ENCODE measurements at places on chromosomes 5 and 9.

DNA sequence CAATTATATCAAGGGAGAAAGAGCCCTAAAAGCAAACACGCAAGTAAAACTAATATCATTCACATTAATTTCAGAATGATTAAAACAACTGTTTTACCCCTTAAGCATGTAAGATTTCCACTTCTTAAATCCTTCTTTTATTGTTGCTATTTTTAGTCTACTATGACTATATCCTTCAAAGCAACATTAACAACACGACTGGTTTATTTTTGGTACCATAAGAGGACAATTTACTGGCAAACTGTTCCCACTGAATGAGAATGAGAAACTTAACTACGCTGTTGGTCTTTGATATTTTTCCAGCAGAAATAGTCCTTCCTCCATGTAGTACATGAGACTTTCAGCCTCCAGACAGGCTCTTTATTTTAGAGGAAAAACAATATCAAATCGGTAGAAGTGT is 281.5 kb downstream of the CTNND2 start:
- no peak for DNase-seq

DNA sequence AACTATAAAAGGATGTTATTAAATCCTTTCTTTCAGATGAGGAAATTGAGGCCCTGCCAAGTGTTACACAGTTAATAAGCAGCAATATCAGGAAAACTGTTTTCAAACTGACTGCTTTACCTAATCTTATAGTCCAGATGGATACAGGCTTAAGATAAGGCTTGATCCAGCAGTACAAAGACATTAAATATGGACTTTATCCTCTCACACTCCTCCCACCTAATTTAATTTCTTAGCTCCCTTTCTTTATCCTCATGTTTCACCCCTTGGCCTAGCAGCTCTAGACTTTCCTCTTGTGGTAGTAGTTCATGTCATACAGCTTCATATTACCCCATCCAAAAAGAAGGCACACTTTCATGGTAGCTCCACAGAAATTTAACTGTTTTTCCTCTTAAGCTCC is 164.5 kb downstream of the BAAT start:
- DNase-seq = no peak

GRCh38 chr9:94900222-94901018 is 173.9 kb downstream of the AOPEP start:
- DNase-seq = peak; percentile 87

GRCh38 chr9:129175825-129176633 is 2.0 kb downstream of the IER5L start:
- DNase-seq = peak; percentile 97

GRCh38 chr5:132491368-132492364 is 1.1 kb upstream of the IRF1 start:
- DNase-seq = peak; percentile 29

GRCh38 chr5:112555691-112556090 is 136.6 kb upstream of the EPB41L4A start:
- DNase-seq = no peak

- no peak for DNase-seq
These were observed 59.9 kb upstream of the IL6ST start for GRCh38 chr5:56054666-56055065.

GRCh38 chr9:105073147-105073546 is 145.2 kb upstream of the ABCA1 start:
- no peak for DNase-seq

DNA sequence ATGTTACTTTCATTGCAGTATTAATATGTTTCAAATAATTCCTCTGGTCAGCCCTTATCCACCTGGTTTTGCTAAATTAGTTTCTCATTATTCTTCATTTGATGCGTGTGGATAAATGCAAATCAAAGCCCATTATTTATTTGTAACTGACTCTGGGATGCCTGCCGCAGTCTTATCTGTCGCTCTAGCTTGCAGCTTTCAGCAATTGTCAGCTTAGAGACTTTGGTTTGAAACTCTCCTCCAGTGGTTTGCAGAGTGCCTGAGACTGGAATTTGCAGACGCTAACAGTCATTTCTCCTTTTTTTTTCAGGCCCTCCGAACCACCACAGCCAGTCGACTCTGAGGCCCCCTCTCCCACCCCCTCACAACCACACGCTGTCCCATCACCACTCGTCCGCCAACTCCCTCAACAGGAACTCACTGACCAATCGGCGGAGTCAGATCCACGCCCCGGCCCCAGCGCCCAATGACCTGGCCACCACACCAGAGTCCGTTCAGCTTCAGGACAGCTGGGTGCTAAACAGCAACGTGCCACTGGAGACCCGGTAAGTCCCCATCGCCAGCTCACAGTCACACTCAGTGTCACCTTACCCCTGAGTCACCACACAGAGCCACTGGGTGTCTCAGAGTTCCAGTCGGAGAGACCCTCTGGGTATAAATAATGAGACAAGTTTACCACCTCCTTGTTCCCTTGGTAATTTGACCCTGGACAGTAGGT is 339.0 kb upstream of the WWC1 start:
- DNase-seq = no peak

DNA sequence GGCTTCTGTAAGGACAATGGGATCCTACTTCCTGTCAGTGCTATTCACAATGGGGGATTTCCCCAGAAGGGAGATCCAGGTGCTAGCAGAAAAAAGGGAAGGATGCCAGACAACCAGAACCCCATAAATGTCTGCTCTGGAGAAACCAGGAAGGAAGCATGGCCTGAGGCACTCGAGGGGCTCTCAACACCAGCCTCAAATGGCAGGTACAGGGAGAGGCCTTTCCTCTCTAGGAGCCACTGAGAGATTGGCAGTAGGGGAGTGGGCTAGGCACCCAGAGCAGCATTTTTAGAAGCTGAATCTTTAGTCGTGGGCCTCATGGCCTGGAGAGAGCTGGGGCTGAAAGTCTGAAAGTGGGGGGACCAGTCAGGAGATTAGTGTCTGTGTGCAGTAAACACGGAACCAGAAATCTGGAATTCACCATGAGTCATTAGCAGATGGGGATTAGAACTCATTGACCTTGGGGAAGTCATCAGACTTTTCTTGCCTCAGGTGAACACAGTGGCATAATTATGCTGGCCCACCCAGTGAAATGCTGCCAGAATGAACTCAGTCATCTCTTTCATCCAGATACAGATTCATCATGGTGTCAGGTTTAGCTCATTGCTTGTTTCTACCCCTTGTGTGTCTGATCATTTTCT is 28.3 kb downstream of the ARHGEF28 start:
- DNase-seq = peak; percentile 8

DNA sequence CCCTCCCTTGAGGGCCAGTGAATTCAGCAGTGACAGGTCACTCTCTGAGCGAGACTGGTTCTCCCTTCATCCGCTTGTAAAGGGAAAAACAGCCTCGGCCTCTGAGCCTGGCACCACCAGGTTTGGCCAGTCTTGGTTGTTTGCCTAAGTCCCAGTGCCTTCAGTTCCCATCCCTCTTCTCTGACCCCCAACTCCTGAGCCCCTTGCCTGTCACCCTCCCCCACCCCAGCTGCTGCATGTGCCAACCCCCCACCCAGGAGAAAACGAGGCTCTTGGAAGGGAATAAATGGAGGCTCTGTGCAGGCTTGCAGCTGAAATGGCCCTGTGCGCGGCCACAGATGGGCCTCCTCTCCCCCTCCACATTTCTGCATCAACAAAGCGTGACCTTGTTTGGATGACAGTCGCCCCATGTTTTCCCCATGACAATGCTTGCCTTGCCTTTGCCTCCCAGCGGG is 3.1 kb downstream of the URM1 start:
- DNase-seq = no peak

DNA sequence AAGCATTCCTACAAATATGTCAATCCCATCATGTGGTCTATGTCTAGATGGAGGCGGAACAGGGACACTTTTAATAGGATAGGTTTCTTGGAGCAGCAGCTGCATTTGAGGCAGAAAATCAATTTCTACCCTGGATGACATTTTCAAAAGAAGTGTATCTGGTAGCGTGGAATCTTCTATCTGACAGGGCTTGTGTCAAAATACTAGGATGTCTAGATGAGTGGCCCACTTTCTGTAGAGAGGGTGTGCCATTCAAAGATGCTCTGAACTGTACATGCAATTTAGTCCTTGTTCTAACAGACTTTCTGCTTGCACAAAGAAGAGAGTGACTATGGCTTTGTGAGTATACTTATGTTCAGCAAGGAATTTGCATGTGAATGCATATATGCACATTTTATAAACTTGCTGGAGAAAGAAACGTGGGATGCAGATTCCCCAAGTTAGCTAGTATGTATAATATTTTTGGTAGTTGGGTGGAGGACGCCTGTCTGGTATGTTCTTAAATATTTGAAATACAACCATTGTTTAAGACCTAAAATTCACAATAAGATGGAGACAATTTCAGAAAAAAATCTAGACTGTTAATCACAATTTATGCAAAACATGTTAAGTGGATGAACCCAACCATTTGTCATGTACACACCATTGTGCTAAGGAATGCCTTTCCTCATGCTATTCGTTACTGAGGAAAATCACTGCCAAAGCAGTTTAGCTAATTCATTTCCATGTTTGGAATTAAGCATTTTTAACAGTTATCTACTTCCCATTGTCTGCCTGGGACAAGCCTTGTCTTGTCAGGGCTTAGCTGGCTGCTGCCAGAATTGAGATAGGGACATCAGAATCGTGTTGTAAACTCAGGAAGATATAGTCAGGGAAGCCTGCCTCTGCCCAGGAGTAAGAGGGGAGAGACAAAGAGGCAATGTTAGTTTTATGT is 129.1 kb upstream of the MEF2C start:
- DNase-seq = no peak

- no peak for DNase-seq
These were observed 63.6 kb upstream of the DIRAS2 start for GRCh38 chr9:90706230-90706629.

GRCh38 chr5:160390787-160391696 is 8.8 kb downstream of the FAM200C start:
- peak; percentile 68 for DNase-seq

DNA sequence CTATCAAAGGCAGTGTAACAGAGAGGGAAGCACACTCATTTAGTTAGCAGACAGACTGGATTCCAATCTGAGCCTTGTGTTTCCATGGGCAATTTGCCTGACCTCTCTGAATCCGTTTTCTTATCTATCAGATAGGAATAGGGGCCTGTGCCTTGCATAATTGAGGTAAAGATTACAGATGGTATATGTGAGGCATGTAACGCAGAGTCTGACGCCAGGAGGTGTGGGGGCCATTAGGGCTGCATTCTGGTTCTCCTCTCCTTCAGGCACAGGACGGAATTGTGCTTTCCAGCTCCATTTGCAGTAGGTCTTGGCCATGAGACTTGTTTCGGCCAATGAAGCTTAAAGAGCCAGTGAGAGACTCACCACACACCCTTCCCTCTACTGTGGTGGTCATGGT is 97.6 kb downstream of the FRMD3 start:
- no peak for DNase-seq

- peak; percentile 94 for DNase-seq
These were observed at the start of gene ANXA1 for GRCh38 chr9:73151653-73152542. TSS of gene ANXA1 (plus strand) at chr9:73151865. CDS start at chr9:73158536, 6,671 bp downstream.

DNA sequence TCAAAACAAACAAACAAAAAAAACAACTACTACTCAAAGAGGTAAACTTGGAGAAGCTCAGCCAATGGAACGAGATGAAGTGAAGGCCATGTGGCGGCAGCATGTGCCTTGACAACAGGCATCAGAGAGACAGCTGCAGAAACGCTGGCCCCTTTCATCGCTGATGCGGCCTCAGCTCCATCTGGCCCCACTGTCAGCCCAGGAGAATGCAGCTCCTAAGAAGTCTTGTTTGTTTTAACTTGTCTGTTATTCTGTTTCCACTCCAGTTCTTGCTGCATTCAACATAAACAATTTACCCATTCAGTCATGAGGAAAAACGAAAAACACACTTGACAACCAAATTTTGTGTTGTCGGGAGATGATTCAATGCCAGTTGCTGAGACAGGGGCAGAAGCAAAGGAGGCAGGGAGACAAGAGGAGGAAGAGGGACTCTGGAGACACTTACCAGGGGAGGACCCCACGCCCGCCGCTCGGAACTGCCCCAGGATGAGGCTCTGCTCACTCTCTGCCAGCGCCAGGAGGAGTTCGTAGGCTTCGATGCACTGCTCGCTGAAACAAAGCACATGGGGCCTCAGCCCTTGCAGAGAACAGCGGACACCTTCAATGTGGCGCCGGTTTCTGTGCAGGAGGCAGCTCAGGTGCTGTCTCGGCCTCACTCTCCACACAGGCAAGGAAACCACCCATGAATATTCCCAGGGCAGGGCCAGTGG is 91.2 kb downstream of the DCP2 start:
- peak; percentile 84 for DNase-seq

GRCh38 chr9:104700306-104700705 is 6.0 kb downstream of the OR13D1 start:
- no peak for DNase-seq

GRCh38 chr5:42927730-42928129 is 112.4 kb downstream of the ANXA2R start:
- no peak for DNase-seq

DNA sequence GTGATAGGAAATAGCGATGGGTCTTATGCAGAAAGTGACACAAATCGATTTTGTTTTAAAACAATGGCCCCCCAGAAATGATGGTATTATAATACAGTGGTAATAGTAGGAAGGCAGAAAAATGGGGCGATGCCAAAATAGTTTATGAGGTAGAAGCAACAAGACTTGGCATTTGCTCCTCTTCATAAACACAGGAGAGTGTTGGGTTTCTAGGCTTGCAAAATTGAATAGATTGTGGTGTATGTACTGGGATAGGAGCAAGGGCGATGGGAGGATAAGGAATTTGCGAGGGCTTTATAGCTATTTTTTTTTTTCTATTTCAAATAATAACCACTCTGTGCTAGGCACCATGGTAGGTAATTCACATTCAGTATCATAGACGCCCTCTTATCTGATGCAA is 49.2 kb upstream of the ABCA1 start:
- DNase-seq = no peak

DNA sequence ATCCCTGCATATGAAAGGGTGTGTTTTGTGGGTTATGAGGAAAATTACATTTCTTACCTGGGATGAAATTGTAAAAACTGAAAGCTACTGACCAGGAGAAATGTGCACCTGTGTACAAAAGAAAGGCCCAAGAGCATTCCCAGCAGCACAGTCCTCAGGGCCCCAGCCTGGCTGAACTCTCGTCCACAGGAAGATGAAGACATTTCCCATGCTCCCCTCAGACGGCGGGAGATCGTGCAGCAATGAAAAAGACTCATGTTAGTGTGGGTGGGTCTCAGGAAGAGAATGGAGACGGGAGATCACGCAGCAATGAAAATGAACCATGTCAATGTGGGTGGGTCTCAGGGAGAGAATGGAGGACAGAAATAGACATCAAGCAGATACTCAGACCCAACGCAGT is 12.6 kb upstream of the LCN15 start:
- no peak for DNase-seq

DNA sequence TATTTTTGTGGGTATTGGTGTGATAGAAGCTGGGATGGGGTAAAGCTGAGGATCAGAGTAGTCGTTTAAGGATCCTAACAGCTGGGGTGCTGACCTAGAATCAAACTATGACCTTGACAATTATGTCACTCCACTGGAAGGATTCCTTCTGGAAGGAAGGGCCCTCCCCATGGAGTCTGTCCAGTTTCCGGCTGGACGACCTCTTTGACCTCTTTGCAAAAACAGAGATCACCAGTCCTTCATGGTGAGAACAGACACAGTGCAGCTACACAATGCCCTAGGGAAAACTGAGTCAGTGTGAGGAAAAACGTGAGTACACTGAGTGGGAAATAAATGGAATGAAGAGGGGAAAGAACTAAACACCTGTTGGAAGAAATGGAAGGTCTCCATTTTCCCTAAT is 445.6 kb downstream of the MAT2B start:
- DNase-seq = peak; percentile 17

GRCh38 chr5:9610364-9610763 is 19.8 kb downstream of the TAS2R1 start:
- no peak for DNase-seq

Data from muscle of leg (tissue), 16 donors.